ENCODE measurements at places on chromosomes 12 and 14.
A peak's percentile ranks its signal among the peaks of the same experiment; 100 is the strongest.

- no peak for DNase-seq
Measured at GRCh38 chr14:68690089-68690958, 102.5 kb downstream of the ZFP36L1 start.

DNA sequence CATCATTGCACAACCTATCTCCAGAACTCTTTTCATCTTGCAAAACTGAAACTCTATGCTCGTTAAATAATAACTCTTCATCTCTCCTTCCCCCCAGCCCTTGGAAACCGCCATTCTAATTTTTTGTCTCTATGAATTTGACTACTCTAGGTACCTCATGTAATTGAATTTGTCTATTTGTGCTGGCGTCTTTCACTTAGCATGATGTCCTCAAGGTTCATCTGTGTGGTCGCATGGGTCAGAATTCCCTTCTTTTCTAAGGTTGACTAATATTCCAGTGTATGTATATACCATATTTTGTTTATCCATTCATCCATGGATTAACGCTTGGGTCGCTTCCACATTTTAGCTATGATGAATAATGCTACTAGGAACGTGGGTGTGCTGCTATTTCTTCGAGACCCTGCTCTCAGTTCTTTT lies 80.1 kb downstream of the PLXNC1 start:
- no peak for DNase-seq

DNA sequence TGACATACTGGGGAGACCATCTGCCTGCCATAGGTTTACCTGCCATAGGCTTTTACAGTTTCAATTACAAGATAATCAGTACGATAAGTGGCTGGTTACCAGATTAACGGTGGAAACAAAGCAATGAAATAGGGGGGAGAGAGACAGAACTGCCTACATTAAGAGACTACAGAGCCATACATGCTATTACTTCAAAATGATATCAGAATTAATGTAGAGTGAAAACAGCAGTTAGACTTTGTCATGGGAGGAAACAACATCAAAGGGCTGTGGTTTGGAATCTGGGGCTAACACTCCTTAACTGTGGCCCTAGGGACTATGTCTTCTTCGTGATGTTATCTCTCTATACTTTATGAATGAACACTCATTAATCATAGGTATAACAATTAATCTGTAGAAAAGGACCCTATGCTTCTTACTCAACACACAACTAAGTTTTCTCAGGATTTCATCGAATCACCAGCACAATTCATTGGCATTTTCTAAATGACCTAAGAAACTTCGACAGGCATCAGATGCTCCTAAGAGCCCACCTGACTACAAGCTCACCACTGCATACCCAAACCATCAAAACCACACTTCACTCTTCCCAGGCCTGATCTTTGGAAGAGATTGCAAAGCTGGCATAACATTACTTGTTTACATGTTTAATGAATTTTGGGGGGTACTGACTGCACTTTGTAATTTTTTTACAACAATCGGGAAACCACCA lies 475.6 kb upstream of the SOX5 start:
- DNase-seq: no peak

GRCh38 chr14:90373887-90374286 lies 22.9 kb upstream of the CALM1 start:
- no peak for DNase-seq

GRCh38 chr12:21925296-21925913 lies 15.8 kb downstream of the ABCC9 start:
- DNase-seq: no peak

- DNase-seq: no peak
Measured at GRCh38 chr14:63273129-63273528, 45.6 kb downstream of the GPHB5 start.

DNA sequence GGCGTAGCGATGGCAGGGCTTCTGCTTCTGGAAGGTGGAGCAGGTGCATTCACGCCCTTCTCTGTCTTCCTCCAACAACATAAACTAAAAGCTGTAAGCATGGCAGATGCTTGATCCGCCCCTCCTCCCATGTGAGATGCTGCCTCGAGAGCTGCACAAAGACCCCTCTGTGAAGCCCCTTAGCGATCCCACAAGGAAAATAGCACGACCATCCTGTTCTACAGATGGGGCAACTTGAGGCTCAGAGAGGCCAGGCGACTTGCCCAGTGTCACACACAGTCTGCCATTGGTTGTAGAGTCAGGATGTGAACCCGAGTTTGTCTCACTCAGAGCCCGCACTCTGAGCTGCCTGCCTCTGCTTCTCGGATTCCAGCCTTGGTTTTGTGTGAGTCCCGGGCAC lies 144.4 kb downstream of the SCARB1 start:
- no peak for DNase-seq

- no peak for DNase-seq
Measured at GRCh38 chr12:5525783-5526367, 94.0 kb downstream of the NTF3 start.

GRCh38 chr12:110436231-110436630 lies 13.9 kb downstream of the ARPC3 start:
- DNase-seq: no peak

DNA sequence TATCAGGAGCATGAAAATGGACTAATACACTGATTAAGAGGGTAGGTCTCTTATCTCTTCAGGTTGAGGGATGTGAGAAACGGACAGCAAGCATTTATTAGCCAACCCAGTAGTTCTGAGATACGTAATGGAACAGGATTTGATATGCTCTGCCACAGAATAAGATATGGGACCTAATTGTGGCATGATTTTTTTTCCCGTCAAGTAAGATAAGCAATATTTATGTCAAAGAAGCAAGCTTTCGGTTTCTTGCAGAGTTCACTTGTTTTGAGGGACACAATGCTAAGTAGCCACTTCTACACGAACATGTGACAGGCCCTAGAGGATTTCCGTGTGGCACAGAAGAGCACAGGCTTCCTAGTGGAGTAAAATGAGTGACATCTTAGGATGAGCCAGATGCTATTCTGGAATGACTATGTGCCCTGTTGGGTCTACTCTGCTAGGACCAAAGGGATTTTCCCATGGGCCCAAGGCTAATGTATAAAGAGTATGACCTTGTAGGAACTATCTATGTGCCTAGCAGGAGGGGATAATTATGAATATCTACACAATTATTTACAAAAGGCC lies 57.9 kb downstream of the SLC38A1 start:
- no peak for DNase-seq

DNA sequence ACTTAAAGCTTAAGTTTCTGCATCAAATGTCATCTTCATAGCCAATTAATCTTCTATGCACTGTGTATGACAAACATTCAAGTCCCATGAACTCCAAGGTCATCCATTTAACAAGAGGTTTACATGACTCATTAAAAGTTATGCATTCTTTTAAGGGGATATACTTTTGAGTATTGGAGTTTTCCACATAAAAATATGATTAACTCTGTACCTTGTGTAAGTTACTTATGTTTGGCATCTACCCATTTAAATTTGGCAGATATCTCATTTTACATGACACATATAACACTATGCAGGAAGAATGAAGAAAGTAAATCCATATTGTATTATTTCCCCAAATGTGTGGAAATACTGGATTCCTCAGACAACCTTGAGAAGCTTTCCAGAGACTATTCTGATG lies 240.2 kb downstream of the PAX9 start:
- no peak for DNase-seq

DNA sequence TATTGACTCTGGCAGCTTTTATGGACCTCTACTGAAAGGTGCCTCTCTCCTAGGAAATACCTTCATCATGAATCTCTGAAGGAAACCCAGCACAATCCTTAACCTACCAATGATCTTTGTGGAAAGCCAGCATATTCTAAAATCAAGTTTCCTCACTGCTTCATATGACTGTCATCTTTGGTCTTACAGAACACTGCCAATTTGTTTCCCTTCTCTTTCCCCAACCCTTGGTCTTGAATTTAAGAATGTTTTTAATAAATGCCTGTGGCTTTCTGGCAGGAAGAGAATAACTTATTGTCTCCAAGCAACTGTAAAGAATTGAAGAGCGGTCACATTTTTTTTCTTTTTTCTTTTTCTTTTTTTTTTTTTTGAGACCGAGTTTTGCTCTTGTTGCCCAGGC lies 427.6 kb downstream of the IPO8 start:
- no peak for DNase-seq

DNA sequence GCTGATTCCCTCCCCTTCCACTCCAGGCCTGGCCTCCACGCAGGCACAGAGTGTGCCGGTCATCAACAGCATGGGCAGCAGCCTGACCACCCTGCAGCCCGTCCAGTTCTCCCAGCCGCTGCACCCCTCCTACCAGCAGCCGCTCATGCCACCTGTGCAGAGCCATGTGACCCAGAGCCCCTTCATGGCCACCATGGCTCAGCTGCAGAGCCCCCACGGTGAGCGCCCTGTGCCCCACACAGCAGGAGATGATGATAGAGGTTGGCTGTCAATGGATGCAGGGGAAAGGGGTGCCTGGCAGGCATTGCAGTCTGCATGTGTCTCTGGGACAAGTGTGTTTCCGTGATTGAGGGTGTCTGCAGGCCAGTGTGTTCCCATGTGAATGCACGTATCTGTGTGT lies 18.8 kb downstream of the C12orf43 start:
- no peak for DNase-seq

- DNase-seq: no peak
Measured at GRCh38 chr14:68932686-68933085, 46.4 kb downstream of the ACTN1 start.

DNA sequence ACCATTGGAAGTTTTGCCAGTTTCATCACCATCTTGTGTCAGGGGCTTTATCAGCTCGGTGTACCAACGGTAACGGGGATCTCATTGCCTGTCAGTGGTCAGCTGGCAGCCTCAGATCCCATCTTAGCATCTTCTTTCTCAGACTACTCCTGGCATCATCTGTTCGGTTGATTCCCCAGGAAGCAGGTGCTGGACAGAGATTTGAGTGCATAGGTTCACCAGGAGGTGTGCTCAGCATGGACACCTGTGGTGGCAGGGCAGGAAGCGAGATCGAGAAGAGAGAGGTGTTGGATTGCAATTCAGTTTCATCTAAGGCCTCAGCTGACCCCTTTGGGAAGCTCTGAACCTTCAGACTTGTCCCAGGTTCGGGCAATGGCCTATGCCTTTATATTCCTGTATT lies 76.0 kb downstream of the C12orf75 start:
- DNase-seq: no peak

GRCh38 chr14:87331991-87332390 lies 661.0 kb downstream of the GALC start:
- no peak for DNase-seq

DNA sequence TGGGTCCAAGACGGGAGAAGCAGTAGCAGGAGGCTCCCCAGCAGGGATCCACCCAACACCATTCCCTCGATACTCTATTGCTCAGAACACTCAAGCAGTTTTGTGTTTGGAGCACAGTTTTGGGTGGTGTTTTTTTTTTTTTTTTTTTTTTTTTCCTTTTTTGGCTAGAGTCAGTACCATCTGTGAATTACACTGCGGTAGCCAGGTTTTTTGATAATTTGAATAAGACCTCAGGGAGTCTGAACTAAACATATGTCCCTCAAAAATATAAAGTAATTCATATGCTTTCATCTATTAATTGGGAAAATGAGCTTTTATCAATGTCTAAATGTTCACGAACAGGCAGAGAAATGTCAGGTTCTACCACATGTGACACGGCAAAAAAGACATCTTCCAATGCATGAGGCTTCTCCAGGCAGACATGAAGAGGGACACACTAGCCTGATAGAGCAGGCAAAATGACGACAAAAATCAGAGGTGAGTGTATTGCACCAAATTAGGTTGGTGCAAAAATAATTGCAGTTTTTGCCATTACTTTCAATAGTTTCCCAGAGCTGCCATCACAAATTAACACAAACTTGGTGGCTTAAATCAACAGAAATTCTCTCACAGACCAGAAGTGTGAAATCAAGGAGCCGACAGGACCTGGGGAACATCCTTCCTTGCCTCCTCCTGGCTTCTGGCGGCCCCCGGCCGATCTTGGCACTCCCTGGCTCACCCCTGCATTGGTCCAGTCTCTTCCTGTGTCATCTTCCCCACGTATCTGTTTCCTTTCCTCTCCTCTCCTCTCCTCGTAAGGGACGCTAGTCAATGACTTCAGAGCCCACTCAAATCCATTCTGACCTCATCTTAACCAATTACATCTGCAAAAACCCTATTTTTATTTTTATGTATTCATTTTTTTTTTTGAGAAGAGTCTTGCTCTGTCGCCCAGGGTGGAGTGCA lies 33.9 kb downstream of the FOXN3 start:
- no peak for DNase-seq

DNA sequence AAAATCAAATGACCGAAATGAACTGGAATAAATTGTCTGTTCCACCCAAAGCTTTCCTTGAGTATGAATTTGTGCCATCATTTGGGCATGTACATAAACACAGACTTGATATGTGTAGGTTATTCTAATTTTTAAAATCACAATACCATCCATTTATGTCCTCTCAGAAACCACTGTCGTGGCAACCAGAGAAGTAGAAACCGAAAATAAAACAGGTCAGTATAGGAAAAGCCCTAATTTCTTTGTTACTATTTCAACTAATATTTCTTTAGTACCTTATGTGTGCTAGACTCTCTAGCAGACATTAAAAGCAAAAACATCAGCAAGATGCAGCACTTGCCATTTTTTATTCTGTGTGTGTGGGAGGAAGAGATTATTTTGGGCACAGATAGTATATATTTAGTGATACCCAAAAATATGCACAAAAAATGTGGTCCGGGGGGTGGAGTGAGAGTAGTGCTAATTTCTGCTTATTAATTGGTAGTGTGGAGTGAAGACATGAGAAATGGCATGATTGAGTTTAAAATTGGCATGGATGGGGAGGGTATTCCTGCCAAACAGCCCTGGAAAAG lies 130.8 kb upstream of the CNTN1 start:
- no peak for DNase-seq

DNA sequence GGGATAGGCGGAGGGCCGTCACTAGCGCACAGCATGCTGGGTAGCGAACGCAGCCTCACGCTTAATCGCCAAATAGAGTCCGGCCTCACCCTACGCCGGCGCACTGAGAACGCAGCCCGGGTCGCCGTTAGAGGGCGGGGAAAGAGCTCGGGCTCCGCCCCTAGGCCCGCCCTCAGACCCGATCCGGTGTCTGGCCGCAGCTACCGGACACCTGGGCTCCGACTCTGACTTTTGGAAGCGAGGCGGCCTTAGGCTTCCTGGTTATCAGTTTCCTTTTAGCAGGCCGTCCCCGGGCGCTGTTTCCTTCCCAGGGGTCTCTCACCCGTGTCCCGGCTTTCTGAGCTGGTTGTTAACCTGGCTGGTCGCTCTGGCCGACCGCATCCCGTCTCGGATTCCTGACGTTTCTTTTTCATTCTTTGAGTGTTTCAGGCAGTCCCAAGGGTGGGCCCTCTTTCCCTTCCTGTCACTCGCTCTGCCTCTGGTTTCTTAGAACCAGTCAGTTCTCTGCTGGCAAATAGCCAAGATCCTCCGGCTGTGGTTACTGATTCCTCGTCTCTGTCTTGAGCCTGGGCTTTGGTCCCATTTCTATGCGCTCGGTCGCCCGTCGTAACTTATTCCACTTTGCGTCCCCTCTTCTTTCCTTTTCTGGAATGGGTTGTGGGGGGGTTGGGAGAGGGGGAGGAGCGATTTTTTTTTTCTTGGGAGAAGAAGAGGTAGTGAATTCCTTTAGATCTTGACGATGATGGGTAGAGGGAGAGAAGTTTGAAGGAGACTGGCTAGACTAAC lies 464 bp upstream of the STRN3 start:
- DNase-seq: peak; percentile 81
